Mesenchymal stem cell (in vitro differentiated cells and primary cell): ENCODE measurements at places on chromosomes 1 and 21.

GRCh38 chr1:41662765-41663437, 178.4 kb upstream of the EDN2 start:
- DNase-seq = peak; percentile 87
- no peak overlapping the region for H3K27ac ChIP-seq
- no peaks in the 10 kb centered on the region for H3K27me3 ChIP-seq
- H3K36me3 ChIP-seq = no peaks in the 10 kb centered on the region

DNA sequence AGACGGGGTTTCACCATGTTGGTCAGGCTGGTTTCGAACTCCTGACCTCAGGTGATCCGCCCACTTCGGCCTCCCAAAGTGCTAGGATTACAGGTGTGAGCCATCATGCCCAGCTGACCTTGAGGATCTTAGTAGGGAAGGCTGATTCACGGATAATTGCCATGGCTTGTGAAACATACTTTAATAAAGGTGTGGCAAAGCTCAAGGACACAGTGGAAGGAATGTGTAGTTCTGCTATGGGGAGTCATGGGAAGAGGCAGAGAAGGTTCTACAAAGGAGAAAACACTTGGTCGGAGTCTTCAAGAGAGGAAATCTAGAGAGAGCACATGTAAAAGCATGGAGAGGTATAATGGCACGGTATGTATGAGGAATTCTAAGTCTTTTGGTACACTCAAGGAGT, 12.7 kb upstream of the PTCH2 start:
- no peaks in the 10 kb centered on the region for H3K27me3 ChIP-seq
- no peak overlapping the region for H3K27ac ChIP-seq
- DNase-seq = no peak
- peaks cover 5% of the 10 kb centered on the region for H3K36me3 ChIP-seq
- H3K4me3 ChIP-seq = no peak overlapping the region

- peaks cover 3% of the 10 kb centered on the region for H3K4me1 ChIP-seq
- no peaks in the 10 kb centered on the region for H3K36me3 ChIP-seq
- H3K27ac ChIP-seq = no peak overlapping the region
- peaks cover 13% of the 10 kb centered on the region for H3K27me3 ChIP-seq
- H3K4me3 ChIP-seq = no peak overlapping the region
These were observed 178.0 kb upstream of the GALNT2 start for GRCh38 chr1:229889031-229889517.

GRCh38 chr1:98331243-98331642, 330.3 kb upstream of the SNX7 start:
- H3K36me3 ChIP-seq = no peaks in the 10 kb centered on the region
- DNase-seq = no peak
- no peak overlapping the region for H3K27ac ChIP-seq

DNA sequence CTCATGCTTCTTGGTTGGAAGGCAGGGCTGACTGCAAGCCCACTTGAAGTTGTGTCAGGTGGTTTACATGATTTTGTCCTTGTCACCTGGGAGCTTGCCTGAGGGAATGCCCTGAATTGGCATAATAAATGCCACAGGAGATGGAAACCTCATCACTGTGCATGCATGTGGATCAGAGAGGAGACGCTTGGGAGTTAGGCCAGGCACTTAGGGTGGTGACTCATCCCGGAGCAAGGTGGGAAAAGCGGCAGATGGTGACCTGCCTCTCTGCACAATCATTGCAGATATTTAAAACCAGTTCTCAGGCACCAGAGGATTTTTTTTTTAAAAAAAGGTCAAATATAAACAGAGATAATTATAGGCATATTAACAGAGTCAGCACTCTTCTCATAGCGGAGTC, 202.2 kb upstream of the KIAA0040 start:
- H3K27ac ChIP-seq = no peak overlapping the region
- H3K4me3 ChIP-seq = no peak overlapping the region
- H3K27me3 ChIP-seq = no peaks in the 10 kb centered on the region
- DNase-seq = no peak
- no peaks in the 10 kb centered on the region for H3K36me3 ChIP-seq
- H3K4me1 ChIP-seq = no peaks in the 10 kb centered on the region

DNA sequence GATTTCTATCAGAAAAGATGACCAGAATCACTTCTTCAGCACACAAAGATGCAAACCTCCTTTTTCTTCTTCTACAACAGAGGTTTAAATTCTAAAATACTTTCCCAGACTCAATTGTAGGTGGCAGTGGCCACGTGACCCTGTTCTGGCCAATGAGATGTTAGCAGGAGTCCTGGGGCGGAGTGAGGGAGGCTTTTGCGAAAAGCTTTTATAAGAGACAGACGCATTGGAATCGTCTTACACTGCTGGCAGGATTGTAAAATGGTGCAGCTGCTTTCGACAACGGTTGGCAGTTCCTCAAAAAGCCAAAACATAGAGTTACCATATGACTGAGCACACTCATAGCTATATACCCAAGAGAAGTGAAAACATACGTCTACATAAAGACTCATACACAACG, 87.0 kb upstream of the MAGI3 start:
- no peaks in the 10 kb centered on the region for H3K36me3 ChIP-seq
- H3K27ac ChIP-seq = no peak overlapping the region
- no peaks in the 10 kb centered on the region for H3K4me1 ChIP-seq

- no peak overlapping the region for H3K4me3 ChIP-seq
- no peaks in the 10 kb centered on the region for H3K27me3 ChIP-seq
- peaks cover 3% of the 10 kb centered on the region for H3K4me1 ChIP-seq
- peak; percentile 51 for DNase-seq
- H3K36me3 ChIP-seq = no peaks in the 10 kb centered on the region
- H3K27ac ChIP-seq = no peak overlapping the region
These were observed 166.7 kb downstream of the ADGRL4 start for GRCh38 chr1:78839704-78840277.

DNA sequence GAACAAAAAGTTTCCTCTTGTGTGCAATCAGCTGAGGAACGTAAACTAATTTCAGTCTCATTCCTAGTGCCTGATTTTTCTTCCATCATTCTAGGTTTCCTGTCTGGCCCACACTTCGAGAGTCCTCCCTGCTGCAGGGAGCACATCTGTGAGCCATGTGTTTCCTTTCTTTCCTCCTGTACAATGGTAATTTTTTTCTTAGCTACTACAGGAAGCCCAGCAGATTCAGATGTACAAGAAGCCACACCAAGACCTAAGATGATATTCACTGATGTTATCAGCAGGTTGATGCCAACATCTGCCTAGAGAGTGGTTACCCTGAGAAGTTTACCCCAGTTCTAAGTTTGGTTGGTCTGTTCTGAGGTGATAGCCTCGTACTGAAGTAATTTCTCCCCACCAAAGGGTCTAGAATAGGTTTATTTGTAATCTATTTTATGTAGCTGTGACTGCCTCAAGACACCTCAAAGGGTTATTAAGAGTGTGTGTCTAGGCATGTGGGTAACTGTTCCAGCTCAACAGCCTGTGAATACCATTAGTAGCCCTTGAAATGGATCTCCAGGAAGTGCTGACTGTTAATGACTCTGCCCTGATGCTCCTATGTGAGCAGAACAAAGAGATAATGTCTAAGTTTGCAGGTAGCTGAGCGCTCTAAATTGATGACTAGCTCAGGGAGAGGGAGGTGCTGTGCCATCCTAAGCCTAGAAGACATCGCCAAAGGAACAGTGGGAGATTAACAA, 31.7 kb upstream of the CLDN14 start:
- no peaks in the 10 kb centered on the region for H3K4me1 ChIP-seq
- H3K27me3 ChIP-seq = peaks cover 4% of the 10 kb centered on the region
- DNase-seq = no peak
- H3K4me3 ChIP-seq = no peak overlapping the region

GRCh38 chr21:45753445-45753844, 109.9 kb downstream of the PCBP3 start:
- no peak overlapping the region for H3K4me3 ChIP-seq
- H3K27me3 ChIP-seq = no peaks in the 10 kb centered on the region
- no peak for DNase-seq
- H3K4me1 ChIP-seq = peaks cover 2% of the 10 kb centered on the region
- no peak overlapping the region for H3K27ac ChIP-seq
- H3K36me3 ChIP-seq = no peaks in the 10 kb centered on the region

DNA sequence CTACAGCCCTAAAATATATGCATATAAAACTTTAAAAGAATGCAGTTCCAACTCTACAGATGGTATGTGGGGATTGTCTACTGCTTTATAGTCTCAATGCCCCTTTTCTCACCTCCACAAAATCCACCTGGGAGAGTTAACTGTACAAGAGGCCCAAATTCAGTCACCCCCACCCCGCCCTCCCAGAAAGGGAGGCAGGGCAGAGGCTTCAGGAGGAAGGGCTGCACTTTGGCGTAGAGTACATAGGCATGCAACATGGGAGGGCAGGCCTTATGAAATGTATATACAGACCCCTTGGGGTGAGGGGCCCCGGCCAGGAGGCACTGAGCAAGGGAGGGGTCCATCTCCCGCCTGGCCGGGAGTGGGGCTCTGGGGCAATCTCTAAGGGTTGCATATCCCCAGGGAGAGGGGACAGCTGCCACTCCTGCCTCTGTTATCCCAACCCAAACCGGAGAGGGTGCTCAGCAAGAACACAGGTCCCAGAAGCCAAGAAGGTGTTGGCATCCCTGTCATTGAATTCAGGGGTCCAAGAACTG, 1.3 kb upstream of the PYGO2 start:
- H3K36me3 ChIP-seq = peaks cover 69% of the 10 kb centered on the region
- no peak for DNase-seq
- H3K4me3 ChIP-seq = peak overlapping the region; percentile 94
- H3K27me3 ChIP-seq = no peaks in the 10 kb centered on the region

DNA sequence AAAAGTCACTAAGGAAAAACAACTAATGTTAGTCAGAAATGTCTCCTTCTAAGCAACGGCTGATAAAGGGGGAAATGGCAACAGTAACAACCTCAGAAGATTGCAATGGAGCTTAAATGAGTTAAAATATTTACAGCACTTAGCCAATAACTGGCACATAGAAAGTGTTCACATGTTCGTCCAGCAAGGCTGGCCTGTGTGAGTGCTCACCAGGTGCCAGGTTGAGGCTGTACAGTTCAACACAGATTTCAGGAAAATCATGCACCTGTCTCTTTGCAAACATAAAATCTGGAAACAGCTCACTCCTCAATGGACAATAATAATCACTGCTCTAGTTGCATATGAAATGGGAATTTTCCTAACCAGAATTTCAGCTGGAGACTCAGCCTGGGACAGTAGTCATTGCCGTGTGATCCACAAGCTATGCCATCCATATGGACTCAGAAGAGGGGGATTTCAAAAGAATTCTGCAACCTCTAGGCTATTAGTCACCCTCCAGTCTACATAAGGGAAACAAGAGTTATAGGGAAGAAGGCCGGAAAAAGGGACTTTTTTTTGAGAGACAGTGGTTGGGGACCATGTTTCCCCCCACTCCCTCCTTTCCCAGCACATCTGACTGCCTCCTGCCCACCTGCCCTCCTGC, 68.6 kb downstream of the SYDE2 start:
- H3K27ac ChIP-seq = no peak overlapping the region
- H3K27me3 ChIP-seq = no peaks in the 10 kb centered on the region
- no peak overlapping the region for H3K4me3 ChIP-seq
- DNase-seq = peak; percentile 48
- H3K36me3 ChIP-seq = no peaks in the 10 kb centered on the region

DNA sequence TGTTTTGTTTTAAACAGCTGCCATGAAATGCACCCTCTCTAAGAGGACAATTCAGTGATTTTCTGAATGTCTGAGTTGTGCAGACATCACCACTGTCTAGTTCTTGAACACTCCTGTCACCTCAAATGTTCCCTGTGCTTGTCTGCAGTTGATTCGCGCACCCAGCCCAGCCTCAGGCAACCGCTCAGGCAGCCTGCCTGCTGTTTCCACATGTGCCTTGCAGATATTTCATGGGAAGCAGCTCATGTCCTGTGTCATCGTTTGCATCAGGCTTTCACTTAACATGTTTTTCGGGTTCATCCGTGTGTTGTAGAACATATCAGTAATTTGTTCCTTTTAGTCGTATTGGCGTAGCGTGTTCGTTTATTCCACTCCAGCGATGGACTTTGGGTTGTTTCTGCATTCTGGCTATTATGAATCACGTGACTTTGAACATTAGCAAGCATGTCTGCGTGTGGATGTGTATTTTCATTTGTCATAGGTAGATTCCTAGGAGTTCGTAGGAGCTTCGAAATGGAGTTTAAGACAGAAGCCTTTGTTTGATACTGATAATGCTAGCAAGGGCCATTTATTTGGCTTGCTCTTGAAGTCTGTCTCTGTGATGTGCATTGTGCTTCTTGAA, 12.1 kb downstream of the ADARB1 start:
- H3K4me1 ChIP-seq = peaks cover 2% of the 10 kb centered on the region
- H3K27ac ChIP-seq = no peak overlapping the region
- H3K36me3 ChIP-seq = no peaks in the 10 kb centered on the region
- H3K4me3 ChIP-seq = no peak overlapping the region
- DNase-seq = no peak
- peaks cover 3% of the 10 kb centered on the region for H3K27me3 ChIP-seq
